GM23248 (cell line): ENCODE measurements at places on chromosomes 13 and 19. TPM values are rescaled to one million over a fixed set of nuclear protein-coding genes. Genes with fewer than 3 reads are reported as not detected.
A peak's percentile ranks its signal among the peaks of the same experiment; 100 is the strongest.

PSG7 gene
- polyA plus RNA-seq, result 0.19 TPM in 1 of 2 replicates, not detected in the other

- peak; percentile 88 for DNase-seq
Measured at GRCh38 chr19:13784731-13785452, 10.4 kb upstream of the ZSWIM4 start.

PRRG2 gene
- polyA plus RNA-seq, result 0.13 and 0.18 TPM in 2 replicates

RAB3A gene
- 1.9 and 2.0 TPM in 2 replicates for polyA plus RNA-seq

- DNase-seq, result peak; percentile 74
Measured at GRCh38 chr13:52414963-52415362, 9.0 kb upstream of the THSD1 start.

POU4F1 gene
- polyA plus RNA-seq, result not detected in 2 replicates

DNA sequence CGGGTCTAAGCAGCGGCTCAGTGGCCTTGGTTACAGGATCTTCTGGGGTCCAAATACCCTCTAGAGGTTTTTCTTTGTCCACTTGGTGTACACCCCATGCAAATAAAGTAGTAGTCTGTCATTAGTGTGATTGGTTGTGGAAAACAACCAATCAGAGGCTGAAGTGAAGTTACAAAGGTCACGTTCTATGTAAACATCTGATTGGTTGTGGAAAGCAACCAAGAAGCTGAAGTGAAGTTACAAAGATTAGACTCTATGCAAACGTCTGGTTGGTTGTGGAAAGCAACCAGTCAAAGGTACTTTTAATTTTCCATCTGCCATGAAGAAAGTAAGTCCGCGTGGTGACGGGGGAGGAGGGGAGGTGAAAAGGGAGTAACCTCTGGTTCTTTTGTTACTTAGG lies 790.9 kb downstream of the UQCRFS1 start:
- no peak for DNase-seq

GRCh38 chr13:65915195-65915594 lies 1314.9 kb downstream of the PCDH9 start:
- DNase-seq, result no peak

DNA sequence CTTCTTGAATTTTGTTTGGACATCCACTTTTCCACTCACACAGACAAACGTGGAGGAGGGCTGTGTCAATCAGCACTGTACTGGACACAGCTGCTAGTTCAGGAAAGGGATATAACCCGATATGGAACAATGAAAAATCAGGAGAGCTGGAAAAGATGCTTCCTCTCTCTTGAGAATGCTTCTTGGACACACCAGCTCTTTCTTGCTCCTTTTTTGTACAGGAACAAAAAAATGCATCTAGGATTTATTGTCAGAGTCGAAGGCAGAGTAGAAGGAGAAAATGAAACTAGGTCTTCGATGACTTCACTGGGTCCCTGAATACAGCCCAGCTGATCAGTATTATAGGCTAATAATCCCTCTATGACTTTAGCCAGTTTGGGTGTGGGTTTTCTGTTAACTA lies 62.2 kb downstream of the PEG3 start:
- DNase-seq, result no peak

DNA sequence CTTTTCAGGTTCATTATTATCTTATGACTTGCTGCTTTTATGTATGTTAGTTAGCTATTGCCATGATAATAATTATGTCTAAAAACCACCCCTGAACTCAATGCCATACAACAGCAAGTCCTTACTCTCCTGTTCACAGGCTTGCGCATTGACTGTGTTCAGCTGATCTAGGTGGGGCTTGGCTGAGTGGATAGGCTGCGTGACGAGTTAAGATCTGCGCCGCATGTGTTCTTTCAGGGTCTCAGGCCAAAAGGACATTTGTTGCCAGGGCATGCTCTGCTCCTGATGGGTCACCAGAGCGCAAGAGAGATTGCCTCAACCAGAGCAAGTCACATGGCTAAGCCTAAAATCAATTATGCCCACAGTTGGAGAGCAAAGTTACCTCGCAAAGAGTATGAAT lies 859 bp downstream of the ZNF568 start:
- DNase-seq, result peak; percentile 72

GARRE1 gene
- 10.9 and 12.1 TPM in 2 replicates for polyA plus RNA-seq

DNA sequence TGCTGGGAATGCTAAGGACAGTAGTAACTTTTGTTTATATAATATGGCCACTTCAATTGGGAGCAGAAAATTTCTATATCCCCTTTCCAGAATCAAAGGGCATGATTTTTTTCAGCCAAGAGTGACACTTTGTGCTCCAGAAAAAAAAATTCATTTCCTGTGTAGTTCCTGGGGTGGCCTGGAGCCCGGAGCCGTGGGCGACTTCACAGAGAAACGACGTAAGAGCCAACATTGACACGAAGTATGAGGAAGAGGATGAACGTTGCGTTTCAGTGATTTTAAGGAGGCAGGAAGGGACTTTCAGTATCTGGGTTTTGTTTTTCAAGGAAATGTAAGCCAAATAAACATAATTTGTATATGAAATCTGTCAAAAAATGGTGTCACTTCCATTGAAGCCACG lies 187.6 kb downstream of the STK24 start:
- peak; percentile 71 for DNase-seq

ZNF460 gene
- 7.6 and 8.5 TPM in 2 replicates for polyA plus RNA-seq
